ENCODE measurements at places on chromosomes 2 and 18.

GRCh38 chr18:37534627-37535026, 31.0 kb downstream of the CELF4 start:
- no peak for DNase-seq

DNA sequence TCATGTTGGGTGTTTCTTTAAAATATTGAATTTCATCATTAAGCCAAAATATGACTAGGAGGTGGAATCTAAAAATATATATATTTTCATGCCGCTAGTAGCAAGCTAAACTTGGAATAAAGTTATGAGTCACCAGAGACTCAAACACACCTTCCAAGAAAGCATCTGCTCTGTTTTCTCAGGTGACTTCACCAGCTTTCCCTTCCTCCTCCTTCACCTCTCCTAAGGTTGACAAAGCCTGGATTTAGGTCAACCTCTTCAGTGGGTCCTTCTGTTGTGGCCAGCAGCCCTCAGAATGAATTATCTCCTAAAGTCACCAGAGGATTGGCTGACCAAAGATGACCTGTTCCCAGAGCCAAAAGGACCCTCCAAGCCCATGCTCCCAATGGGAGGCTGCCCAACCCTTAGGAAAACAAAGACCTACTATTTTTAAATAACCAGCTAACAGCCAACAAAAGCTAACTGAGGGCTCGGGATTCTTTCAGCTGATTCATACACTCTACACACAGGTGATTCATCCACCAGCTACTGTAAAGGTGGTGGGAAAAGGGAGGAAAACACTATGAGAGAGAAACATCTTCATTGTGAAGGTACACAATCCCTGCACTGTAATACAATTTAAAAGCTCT, 113.9 kb downstream of the MYO5B start:
- no peak for DNase-seq

DNA sequence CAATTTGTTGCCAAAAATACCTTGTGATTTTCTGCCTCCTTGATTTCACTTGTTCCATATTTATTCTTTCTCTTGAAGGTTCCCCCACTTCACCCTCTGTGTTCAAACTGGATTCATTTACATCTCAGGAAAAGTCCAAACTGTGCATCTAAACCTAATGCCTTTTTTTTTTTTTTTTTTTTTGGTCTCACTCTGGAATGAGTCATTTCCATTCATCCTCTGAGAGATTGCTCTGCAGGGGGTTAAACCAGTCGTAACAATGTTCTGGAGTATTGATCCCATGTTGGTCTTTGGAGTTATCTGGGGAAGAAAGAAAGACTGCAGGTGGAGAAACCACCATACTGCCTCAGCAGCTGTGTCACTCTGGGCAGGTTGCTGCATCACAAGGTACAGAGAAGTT, 119.7 kb downstream of the TACR1 start:
- no peak for DNase-seq

GRCh38 chr2:97857553-97857952, 138.2 kb downstream of the TMEM131 start:
- DNase-seq: no peak
